Activated naive CD8-positive, alpha-beta T cell treated with anti-CD3 and anti-CD28 coated beads, Interleukin-2, amount 10 ng/mL, durations not matched to agents 7 days and 5 days (primary cell): ENCODE measurements at places on chromosomes 6 and 20. TPM values are rescaled to one million over a fixed set of nuclear protein-coding genes. Genes with fewer than 3 reads are reported as not detected.
A peak's percentile ranks its signal among the peaks of the same experiment; 100 is the strongest.

DNA sequence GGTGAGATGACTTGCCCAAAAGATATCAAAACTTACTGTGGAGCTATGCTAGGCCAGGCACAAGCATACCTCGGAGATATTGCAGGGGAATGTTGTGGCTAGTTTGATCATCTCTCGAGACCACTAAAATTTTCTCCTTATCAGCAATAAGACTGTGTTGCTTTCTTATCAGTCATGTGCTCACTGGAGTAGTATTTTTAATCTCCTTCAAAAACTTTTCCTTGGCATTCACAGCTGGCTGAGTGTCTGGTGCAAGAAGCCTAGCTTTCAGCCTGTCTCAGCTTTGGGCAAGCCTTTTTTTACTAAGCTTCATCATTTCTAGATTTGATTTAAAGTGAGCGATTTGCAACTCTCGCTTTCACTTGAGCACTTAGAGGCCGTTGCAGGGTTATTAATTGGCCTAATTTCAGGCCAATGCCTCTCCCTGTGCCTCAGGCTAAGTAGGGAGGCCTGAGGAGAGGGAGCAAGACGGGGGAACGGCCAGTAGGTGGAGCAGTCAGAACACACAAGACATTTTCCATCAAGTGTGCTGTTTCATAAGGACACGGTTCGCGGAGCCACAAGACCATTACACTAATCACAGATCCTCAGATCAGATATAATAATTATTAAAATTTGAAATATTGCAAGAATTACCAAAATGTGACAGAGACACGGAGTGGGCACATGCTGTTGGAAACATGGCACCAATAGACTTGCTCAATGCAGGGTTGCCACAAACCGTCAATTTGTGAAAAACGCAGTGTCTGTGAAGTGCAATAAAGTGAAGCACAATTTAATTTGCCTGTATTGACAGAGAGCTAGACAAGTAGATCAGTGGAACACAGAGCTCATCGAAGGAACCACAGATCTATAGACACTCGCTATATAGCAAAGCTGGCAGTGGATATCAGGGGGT is 106.8 kb upstream of the SIRPG start:
- DNase-seq, result peak; percentile 58

GRCh38 chr6:139987091-139987490 is 612.6 kb upstream of the CITED2 start:
- DNase-seq, result no peak

DNA sequence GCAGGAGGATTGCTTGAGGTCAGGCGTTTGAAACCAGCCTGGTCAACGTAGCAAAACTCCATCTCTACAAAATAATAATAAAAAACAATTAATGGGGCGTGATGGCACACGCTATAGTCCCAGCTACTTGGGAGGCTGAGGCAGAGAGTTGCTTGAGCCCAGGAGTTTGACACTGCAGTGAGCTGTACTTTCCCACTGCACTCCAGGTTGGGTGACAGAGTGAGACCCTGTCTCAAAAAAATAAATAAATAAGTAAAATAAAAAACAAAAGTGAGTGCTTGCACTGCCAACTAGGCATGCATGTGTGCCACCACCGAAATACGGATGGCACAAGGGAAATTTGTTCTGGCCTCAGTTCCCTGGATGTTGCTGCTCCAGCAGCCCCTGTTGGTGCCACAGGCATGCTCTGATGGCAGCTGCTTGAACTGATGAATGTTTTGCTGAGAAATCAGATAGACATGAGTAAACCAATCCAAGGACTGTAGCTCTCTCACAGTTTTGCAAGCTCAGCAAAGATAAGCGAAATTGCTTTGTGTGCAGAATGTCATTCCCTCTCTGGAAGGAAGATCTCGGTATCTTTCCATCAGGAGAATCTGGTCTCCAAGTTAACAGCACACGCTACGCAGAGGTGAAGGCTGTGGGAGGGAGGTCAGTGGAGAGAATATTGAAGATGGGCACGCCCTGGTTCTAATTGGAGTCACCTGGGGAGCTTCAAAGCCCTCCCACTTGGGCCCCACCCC is 188.0 kb upstream of the SLC24A3 start:
- DNase-seq, result no peak

Gene PAX1
- not detected for total RNA-seq

- no peak for DNase-seq
These were observed 22.1 kb downstream of the SNHG17 start for GRCh38 chr20:38412877-38413577.

GRCh38 chr20:2805689-2806350 is 5.4 kb upstream of the CPXM1 start:
- DNase-seq, result no peak

Gene SNAP25
- total RNA-seq, result not detected

- no peak for DNase-seq
These were observed 115.9 kb upstream of the NAA20 start for GRCh38 chr20:19901226-19901625.

DNA sequence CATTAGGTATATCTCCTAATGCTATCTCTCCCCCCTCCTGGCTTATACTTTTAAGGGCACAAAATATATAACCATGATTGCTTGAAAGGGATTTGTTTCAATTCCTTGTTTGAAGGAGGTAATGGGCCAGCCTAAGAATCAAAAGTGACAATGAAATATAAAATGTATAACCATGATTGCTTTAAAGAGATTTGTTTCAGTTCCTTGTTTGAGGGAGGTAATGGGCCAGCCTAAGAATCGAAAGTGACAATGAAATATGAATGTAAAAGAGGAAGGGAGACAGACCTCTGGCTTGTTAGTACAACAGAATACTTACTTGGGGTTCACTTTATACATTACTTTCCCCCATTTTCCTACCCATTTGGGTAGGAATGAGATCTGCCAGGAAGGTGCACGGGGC is 55.5 kb downstream of the FOXC1 start:
- DNase-seq, result no peak

Gene GINS1
- 25.6 TPM for total RNA-seq

DNA sequence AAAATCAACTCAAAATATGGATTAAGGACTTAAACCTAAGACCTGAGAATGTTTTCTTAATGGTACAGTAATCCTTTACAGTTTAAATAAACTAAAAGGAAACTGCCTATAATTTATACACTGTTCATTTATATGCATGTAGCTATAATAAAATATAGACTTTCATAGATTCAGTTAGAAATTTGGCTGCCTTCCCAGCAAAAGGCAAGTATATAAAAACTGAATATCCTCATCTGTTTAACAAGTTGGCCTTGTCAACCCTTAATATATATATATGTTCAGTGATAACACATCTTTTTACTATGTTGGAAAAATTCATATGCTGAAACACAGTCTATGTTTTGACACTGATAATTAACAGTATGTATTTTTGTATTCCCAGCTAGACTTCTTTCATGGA is 123.1 kb downstream of the GRIK2 start:
- no peak for DNase-seq

GRCh38 chr6:146456886-146457285 is 86.7 kb upstream of the RAB32 start:
- no peak for DNase-seq

GRCh38 chr6:151512481-151512880 is 18.7 kb downstream of the CCDC170 start:
- no peak for DNase-seq

Gene RBM24
- not detected for total RNA-seq

GRCh38 chr6:14591998-14592397 is 474.4 kb downstream of the CD83 start:
- DNase-seq, result no peak

Gene KPNA5
- total RNA-seq, result 35.0 TPM

- DNase-seq, result no peak
These were observed 151.4 kb downstream of the INSM1 start for GRCh38 chr20:20519269-20519668.

DNA sequence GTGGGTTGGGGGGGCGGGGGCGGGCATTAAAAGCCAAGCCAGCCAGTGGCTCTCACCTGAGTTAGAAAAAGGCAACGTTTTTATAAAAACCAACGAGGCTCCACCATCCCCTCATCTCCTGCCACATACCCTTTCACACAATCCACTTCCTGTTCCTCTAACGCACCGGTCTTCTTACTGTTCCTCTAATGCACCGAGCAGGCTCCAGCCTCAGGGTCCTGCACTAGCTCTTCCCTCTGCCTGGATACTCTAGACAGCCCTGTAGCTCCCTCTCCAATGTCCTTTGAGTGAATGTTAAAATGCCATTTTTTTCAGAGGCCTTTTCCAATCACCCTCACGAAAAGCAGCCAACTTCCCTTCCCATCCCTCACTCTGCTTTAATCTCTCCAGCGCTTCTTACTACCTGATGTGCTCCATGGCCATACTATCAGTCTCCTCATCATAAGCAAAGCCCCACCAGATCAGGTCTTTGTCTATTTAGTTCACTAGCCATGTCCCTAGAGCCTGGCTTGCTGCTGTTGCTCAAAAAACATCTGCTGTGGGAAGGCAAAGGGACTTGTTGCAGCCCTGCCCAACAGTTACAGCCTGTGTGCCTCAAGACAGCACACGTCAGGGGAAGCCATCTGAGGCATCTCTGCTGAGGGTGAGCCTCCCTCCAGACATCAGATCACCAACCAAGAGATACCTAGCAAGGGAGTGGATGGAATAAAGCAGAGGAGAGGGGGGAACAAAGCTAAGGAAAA is 3.9 kb downstream of the FKBP1A start:
- peak; percentile 43 for DNase-seq

GRCh38 chr6:164023535-164023934 is 609.0 kb downstream of the QKI start:
- DNase-seq, result no peak

DNA sequence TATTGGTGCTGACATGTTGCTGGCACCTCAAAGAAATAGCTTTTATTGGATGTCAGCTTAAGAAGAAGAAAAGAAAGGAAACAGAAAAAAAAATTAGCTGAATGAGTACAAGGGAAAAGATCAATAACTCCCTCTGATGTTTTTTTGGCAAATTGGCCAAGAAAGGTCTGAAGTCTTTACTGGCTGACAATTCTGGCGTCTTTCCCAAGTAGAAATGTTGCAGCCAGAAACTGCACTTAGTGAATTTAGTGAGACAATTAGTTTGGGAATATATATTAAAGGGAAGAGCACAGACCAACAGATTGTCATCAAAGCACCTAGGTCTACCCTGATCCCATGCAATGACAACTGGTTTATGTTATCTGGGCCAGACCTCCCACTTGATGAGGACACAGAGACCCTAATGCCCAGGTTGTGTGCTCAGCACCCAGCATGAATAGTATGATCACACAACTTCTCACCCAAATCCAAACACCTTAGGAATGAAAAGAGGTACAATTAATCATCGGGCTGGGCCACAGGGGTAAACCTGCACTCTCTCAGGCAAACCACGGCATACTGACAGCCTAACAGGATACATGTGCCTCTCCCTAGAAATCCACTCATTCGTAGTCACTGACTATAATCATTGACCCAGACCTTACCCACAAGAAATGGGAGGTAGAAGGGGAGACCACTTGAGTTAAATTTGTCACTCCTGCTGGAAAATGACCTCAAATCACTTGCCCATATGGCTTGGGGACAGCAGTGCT is 612.3 kb upstream of the ARID1B start:
- no peak for DNase-seq

Gene BPIFB4
- total RNA-seq, result not detected

Gene GPX6
- total RNA-seq, result not detected

Gene CCDC28A
- total RNA-seq, result 26.5 TPM

Gene KCNQ5
- 4.3 TPM for total RNA-seq

DNA sequence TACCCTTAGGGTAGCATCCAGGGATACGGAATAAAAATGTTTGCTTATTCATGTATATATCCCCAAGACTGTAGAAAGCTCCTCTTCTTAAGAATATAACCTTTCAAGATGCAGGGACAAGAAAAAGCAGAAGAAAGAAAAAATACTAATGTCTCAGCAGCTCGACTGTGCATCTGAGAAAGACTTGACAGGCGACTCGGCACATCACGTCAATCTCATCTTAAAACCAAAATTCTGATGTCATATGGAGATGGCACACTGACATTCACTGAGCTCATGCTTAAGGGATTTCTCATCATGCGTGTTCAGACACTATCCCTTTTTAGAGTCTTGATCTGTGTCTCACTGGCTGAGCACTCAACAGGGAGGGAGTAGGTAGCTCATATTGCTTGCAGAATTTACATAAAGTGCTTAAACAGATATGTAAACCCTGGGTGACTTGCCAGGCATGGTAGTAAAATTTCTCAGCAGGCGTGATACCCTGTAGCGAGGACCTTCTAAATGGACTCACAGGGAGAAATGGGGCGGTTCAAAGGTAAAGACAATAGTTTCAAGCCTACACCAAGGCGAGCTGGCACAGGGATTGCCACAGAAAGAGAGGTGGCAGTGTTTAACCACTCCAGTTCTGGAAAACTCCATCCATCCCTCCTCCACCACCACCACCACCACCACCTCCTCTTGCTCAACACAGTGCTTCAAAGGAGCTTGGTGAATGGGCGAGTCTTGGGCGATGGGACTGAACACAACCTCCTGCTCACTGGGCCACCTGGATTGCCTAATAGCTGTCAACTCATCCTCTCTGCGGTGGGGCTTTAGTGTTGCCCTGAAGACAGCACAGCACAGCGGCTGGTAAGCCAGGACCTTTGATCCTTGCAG is 330.5 kb downstream of the TFAP2A start:
- DNase-seq, result no peak
